ENCODE measurements at places on chromosomes 11 and 22. TPM values are rescaled to one million over a fixed set of nuclear protein-coding genes. Genes with fewer than 3 reads are reported as not detected.

Gene CALCA
- total RNA-seq: not detected

Gene CRYBB1
- total RNA-seq: 0.95 TPM

Gene MARK2
- 47.0 TPM for total RNA-seq

Gene DAGLA
- total RNA-seq: 6.9 TPM

Gene NXPE1
- not detected for total RNA-seq

Gene SLC37A2
- 27.4 TPM for total RNA-seq

Gene DGCR2
- 75.2 TPM for total RNA-seq

Gene SGSM1
- 0.09 TPM for total RNA-seq

Gene DNAJB13
- not detected for total RNA-seq

Gene XBP1
- 111 TPM for total RNA-seq

Gene TMEM86A
- 4.8 TPM for total RNA-seq

Gene APOC3
- total RNA-seq: not detected

Gene ANGPTL5
- total RNA-seq: not detected

DNA sequence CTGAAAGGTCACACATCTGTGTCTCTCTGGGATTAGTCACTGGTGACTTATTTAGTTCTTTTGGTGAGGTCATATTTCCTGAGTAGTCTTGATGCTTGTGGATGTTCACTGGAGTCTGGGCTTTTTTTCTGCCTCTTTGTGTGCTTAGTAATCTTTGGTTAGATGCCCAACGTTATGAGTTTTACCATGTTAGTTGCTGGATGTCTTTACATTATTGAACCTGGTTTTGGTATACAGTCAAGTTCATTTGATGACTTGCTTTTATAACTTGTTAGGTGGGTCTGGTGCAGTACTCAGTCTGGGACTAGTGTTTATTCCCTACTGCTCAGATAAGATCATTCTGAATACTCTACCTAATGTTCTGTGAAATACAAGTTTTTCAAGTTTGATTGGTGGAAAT lies 26.2 kb upstream of the SLC37A2 start:
- DNase-seq: no peak
- H3K4me3 ChIP-seq: no peak overlapping the region
- no peaks in the 10 kb centered on the region for H3K4me1 ChIP-seq
- no peaks in the 10 kb centered on the region for H3K27me3 ChIP-seq
- no peak overlapping the region for H3K27ac ChIP-seq
- H3K36me3 ChIP-seq: peaks cover 7% of the 10 kb centered on the region

DNA sequence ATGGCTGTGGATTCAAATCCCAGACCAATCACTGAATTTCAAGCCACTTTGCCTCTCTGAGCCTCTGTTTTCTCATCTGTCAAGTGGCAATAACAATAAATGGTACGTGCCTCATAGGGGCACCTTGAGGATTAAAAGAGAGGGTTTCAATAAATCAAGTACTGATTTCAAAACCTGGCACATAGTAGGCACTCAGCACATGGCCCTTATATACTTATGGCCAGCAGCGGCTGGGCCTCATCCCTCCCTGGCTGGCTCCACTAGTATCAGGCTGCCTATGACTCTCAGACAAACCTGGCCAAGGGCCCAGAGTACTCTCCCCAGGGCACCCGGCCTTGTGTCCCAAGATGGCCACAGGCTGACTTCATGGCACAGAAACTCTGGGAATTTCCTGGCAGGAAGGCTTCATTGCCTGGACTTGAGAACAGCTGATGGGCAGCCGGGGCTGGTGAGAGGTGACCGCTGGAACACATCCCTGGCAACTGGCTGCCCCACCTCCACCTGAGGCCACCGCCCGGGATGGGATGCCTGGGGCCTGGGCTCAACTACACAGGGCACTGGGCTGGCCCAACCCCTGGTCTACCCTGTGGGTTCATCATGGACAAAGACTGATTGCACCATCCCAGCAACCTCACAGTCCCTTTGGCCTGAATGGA lies 3.4 kb downstream of the FADS3 start:
- H3K27me3 ChIP-seq: peaks cover 1% of the 10 kb centered on the region
- DNase-seq: no peak
- H3K4me3 ChIP-seq: no peak overlapping the region
- H3K27ac ChIP-seq: peak overlapping the region; percentile 55
- no peaks in the 10 kb centered on the region for H3K36me3 ChIP-seq
- H3K4me1 ChIP-seq: peaks cover 50% of the 10 kb centered on the region

- no peaks in the 10 kb centered on the region for H3K36me3 ChIP-seq
- DNase-seq: no peak
- no peaks in the 10 kb centered on the region for H3K27me3 ChIP-seq
- no peak overlapping the region for H3K27ac ChIP-seq
- peaks cover 18% of the 10 kb centered on the region for H3K4me1 ChIP-seq
- H3K4me3 ChIP-seq: no peak overlapping the region
Measured at GRCh38 chr11:57213342-57214097, 23.5 kb downstream of the APLNR start.

DNA sequence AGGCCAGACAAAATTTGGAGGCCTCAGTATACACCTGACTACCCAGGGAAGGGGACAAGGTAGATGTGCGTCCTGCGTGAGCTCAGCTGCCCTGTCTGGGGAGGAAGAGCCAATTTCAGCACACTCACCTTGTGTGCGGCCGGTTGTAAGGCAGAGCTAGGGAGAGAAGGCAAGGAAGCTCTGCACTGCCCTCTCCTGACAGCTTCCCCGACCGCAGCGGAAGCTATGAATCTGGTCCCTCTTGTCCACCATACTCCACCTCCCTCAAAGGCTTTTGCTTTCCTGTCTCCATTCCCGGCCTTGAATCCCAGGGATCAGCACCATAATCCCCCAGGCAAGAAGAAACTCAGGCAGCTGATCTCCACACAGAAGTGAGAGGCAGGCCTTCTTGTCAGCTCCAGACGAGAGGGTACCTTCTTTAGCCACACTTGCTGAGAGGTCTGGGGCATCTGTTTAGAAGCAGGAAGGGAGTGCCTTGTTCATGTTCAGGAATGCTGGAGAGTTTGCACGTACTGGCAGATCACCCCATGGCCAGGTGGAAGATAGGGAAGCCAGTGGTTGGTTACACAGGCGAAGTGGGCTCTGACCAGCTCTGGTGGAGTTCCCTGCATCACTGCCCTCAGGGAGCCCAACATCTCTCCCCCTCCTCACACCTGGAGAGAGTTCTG lies 62.5 kb downstream of the FEZ1 start:
- no peak overlapping the region for H3K27ac ChIP-seq
- H3K4me1 ChIP-seq: no peaks in the 10 kb centered on the region
- no peaks in the 10 kb centered on the region for H3K27me3 ChIP-seq

DNA sequence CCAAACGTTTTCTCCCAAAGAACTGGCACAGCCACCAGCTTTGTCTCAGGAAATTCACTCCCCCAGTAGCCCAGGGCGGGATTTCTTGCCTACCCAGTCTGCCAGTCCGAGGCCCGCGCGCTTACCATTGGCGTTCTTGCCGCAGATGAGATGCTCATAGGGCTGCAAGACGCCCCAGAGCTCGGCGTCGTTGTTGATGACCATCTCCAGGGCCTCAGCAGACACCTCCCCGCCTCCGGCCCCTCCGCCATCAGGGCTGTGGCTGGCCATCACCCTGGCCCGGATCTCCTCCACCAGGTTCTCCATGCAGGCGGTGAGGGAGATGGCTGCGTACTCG lies 1.3 kb downstream of the ABTB2 start:
- DNase-seq: no peak
- H3K36me3 ChIP-seq: no peaks in the 10 kb centered on the region
- H3K27me3 ChIP-seq: no peaks in the 10 kb centered on the region
- no peak overlapping the region for H3K27ac ChIP-seq

DNA sequence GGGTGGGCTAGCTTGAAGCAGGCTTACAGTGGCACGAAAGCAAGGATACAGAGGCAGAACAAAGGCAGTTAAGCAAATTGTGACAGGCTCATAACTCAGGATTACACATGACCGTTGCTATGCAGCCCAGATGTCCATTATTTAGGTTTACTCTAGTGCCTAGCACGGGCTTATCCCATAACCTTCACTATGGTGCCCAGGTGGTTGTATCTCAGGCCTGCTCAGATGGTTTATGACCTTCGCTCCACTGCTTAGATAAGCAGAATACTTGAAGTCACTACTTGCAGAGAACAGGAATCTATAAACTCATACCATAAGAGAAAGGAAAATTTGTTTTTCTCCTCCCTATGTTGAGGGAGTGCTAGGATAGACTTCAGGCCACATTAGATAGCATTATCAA lies 9.0 kb downstream of the OR6M1 start:
- no peaks in the 10 kb centered on the region for H3K4me1 ChIP-seq
- H3K27ac ChIP-seq: no peak overlapping the region
- H3K27me3 ChIP-seq: no peaks in the 10 kb centered on the region
- H3K4me3 ChIP-seq: no peak overlapping the region

- H3K36me3 ChIP-seq: no peaks in the 10 kb centered on the region
- H3K27ac ChIP-seq: no peak overlapping the region
- H3K27me3 ChIP-seq: no peaks in the 10 kb centered on the region
- no peak overlapping the region for H3K4me3 ChIP-seq
Measured at GRCh38 chr11:58829786-58830185, 14.7 kb downstream of the GLYATL2 start.

GRCh38 chr11:118715837-118716260 lies 36.4 kb upstream of the TREH start:
- no peak for DNase-seq
- H3K4me3 ChIP-seq: no peak overlapping the region
- no peaks in the 10 kb centered on the region for H3K4me1 ChIP-seq

- H3K27ac ChIP-seq: no peak overlapping the region
- H3K36me3 ChIP-seq: no peaks in the 10 kb centered on the region
- no peaks in the 10 kb centered on the region for H3K4me1 ChIP-seq
- H3K4me3 ChIP-seq: no peak overlapping the region
- DNase-seq: no peak
Measured at GRCh38 chr11:21775911-21776310, 417.0 kb upstream of the ANO5 start.

GRCh38 chr11:35065566-35065965 lies 73.4 kb upstream of the CD44 start:
- no peaks in the 10 kb centered on the region for H3K4me1 ChIP-seq
- no peaks in the 10 kb centered on the region for H3K36me3 ChIP-seq
- no peaks in the 10 kb centered on the region for H3K27me3 ChIP-seq
- H3K4me3 ChIP-seq: no peak overlapping the region

- no peak overlapping the region for H3K4me3 ChIP-seq
- peak overlapping the region; percentile 35 for H3K27ac ChIP-seq
- H3K36me3 ChIP-seq: peaks cover 52% of the 10 kb centered on the region
- no peaks in the 10 kb centered on the region for H3K27me3 ChIP-seq
Measured at GRCh38 chr22:38243007-38243765, 29.6 kb downstream of the TMEM184B start.

DNA sequence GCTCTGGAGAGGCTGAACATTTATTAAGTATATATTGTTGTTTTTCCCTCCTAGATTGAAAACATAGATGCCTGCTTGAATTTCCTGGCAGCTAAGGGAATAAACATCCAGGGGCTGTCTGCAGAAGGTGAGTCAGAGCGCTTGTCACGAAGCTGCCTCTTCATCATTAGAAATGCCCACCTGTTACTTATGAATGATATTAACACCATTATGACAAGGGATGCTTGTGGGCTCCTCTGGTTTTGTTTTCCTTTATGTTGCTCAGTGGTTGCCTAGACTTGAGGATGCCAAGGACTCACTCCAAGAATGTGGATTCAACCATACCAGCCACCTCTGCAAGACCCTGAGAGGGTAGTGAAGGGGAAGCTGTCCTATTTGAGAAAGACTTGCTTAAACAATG lies 156.2 kb downstream of the NAV2 start:
- H3K4me1 ChIP-seq: peaks cover 22% of the 10 kb centered on the region
- H3K27me3 ChIP-seq: no peaks in the 10 kb centered on the region
- no peaks in the 10 kb centered on the region for H3K36me3 ChIP-seq
- DNase-seq: no peak
- H3K27ac ChIP-seq: no peak overlapping the region
- H3K4me3 ChIP-seq: no peak overlapping the region

GRCh38 chr22:19509923-19510322 lies 14.3 kb downstream of the CLDN5 start:
- no peaks in the 10 kb centered on the region for H3K27me3 ChIP-seq
- H3K4me1 ChIP-seq: no peaks in the 10 kb centered on the region
- no peaks in the 10 kb centered on the region for H3K36me3 ChIP-seq
- DNase-seq: no peak
- no peak overlapping the region for H3K27ac ChIP-seq

- H3K27me3 ChIP-seq: no peaks in the 10 kb centered on the region
- DNase-seq: no peak
- no peaks in the 10 kb centered on the region for H3K4me1 ChIP-seq
- no peak overlapping the region for H3K4me3 ChIP-seq
Measured at GRCh38 chr11:5291207-5291838, 10.4 kb downstream of the OR51B4 start.

DNA sequence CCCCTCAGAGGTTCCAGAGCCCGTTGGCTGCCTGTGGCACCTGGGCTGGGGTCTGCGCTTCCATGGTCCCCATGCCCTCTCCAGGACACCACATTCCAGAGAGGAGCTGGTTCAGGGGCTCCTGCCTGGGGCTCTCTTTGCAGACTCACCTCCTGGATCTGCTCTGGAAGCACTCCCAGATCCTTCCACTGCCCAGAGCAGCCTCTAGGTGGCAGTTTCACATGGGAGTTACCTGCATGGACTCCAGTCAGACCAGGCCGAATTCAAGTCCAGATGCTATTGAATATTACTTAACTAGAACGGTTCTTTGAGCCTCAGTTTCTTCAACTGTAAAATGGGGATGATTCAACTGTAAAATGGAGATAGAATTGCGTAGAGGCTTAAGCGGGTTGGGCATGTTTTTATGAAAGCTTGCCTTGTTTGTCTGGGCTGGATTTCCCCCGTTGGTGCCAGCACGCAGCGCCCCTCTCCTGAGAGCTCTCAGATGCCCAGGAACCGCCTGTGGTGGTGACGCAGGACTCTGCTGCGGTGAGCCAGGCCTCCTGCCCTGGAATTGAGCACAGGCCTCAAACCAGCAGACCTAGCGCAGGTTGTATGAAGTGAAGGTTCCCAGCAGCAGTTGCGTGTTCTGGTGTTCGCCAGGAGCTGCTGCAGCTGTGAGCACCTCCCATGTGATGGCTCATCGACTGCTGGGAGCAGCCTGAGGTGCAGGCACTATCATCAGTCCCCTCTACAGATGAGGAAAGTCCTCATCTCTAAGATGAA lies 44.2 kb downstream of the LMO1 start:
- H3K27ac ChIP-seq: no peak overlapping the region
- H3K27me3 ChIP-seq: peaks cover 60% of the 10 kb centered on the region
- H3K36me3 ChIP-seq: no peaks in the 10 kb centered on the region
- no peak for DNase-seq
- no peaks in the 10 kb centered on the region for H3K4me1 ChIP-seq

DNA sequence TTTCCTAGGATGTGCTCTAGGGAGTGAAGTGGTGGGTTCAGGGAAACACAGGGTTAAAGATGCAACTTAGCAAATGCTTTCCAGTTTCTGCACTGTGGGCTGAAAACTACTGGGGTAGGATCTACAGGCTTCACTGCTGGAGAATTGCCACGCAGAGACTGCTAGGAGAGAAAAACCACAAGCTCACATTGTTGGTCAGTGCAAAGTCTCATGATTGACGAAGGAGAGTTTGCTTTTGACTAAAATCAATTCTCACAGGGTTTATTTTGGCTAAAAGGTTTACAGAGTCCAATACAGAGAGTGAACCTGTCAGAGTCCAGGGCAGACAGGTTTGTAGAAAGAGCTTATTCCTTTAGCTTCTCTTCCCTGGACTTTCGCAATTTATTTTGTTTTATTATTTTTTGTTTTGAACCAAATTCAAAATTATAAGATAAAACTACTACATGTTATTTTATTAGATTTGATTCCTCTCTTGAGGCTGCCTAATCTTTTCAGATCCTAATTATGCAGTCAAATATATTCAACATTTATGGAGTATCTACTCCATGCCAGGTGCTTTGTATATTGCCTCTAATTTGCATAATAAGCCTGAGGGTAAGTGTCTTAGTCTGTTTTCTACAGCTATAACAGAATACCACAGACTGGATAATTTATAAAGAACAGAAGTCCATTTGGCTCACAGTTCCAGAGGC lies 64.7 kb downstream of the MTNR1B start:
- no peaks in the 10 kb centered on the region for H3K4me1 ChIP-seq
- no peak overlapping the region for H3K27ac ChIP-seq
- H3K27me3 ChIP-seq: no peaks in the 10 kb centered on the region
- no peak overlapping the region for H3K4me3 ChIP-seq
- no peak for DNase-seq
